ENCODE measurements at places on chromosomes 5 and 9.

DNA sequence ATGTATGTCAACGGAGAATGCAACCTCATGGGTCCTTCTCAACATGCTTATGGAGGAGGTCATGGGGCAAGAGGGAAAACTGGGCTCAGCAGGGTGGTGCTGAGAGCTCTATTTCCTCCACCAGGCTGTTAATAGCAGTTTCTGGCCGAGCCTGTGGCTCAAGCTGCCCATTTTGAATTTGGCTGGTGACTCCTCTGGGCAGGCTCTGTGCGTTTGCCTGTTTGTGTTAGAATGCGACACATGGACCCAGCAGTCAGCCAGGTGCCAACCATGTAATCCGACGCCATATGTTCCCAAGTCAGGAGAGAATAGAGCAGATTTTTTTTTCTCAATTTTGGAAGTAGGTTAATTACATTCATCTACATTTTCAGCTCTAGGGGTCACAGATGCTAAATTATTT lies 387.7 kb upstream of the CLINT1 start:
- DNase-seq, result no peak

GRCh38 chr9:113299800-113300292 lies 3.3 kb downstream of the RNF183 start:
- DNase-seq, result no peak

DNA sequence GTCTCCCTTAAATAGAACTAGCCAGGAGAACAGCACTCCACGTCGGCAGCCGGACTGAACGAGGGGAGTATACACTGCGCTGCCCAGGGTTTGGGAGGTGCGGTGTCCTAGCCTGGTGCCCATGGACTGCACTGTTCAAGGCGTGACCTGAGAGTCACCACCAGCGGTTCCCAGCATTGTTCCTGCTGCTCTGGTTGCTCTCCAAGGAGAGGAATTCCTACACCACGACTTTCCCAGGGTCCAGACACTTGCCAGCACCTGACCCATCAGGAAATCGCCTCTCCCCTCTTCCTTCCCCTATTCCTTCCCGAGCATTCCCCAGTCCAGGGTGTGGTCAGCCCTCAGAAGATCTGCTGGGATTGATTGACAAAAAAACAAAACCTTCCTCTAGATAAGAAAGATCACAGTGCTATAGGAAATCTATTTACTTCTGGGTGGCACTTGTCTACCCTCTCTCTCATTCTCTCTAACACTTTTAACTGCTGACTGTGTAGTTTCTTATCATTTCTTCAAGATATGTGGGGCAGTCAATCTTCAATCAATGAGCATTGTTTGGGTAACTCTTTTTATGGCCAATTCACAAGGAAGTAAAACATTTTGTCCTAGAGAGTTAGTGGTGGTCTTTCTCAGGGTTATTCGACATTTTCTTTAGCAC lies 297.8 kb upstream of the ACTBL2 start:
- DNase-seq, result no peak

- DNase-seq, result no peak
These were observed 876 bp downstream of the CAAP1 start for GRCh38 chr9:26891726-26892125.

- DNase-seq, result no peak
These were observed 190.1 kb downstream of the NR3C1 start for GRCh38 chr5:143213231-143213850.

- DNase-seq, result no peak
These were observed 88.4 kb upstream of the TNFSF8 start for GRCh38 chr9:115018547-115019435.

Measured in type B pancreatic cell (in vitro differentiated cells).